ENCODE measurements at places on chromosomes 6 and 20. TPM values are rescaled to one million over a fixed set of nuclear protein-coding genes. Genes with fewer than 3 reads are reported as not detected.

The PPP1R16B gene
- 12.0 TPM for total RNA-seq

GRCh38 chr6:114100215-114100994 lies 129.5 kb upstream of the HDAC2 start:
- no peak for DNase-seq

GRCh38 chr6:99660206-99660605 lies 53.6 kb downstream of the PRDM13 start:
- no peak for DNase-seq

GRCh38 chr6:120938876-120939472 lies 395.3 kb downstream of the TBC1D32 start:
- DNase-seq = no peak

DNA sequence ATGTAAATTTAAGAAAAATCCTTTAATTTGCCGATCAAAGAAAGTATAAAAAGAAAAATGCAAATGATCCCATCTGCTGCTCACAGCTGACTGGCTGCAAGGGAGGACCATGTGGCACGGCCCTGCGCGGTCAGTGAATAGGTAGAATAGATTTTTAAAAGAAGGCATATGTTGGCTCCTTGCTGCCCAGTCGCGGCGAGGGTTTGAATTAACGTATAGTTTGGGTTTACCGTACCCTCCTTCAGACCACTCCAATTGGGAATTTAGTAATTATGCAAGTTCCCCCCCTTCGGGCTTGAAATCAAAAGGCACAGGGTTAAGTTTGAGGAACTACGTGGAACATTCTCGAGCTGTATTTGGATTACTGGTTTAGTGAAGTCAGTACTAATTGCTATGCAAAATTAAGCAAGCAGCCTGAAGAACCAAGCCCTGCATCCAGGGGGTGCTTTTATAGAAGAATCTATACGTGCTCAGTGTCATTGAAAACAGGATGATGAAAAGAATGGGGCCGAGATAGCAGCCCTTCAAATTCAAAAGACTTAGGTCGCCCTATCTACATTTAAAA lies 1.1 kb upstream of the BEND3 start:
- DNase-seq = peak; percentile 96
